Stimulated activated CD4-positive, alpha-beta T cell treated with anti-CD3 and anti-CD28 coated beads, Interleukin-15, amount 100 ng/mL, for 1 hour (primary cell): ENCODE measurements at places on chromosomes 13 and 19.

- no peak for DNase-seq
Observed at GRCh38 chr13:31772231-31772630, 32.9 kb downstream of the RXFP2 start.

DNA sequence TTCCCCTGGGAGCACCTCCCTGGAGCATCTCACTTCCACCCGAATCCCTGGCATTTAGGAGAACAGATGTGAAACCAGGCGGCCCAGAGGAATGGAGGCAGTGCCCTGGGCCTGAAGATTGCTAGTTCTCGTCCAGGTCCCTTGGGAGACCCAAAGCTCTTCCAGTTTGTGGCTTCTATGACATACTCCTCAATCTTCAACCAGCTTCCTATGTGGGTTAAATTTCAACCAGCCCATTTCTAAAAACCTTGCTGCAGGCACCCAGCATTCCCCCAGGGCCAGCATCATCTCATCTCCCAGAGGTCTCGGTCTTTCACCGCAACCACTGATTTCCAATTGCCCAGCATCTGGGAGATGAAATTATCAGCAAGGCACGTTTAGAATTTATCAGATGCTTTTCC is 46.0 kb upstream of the STK24 start:
- DNase-seq: no peak

- no peak for DNase-seq
Observed at GRCh38 chr13:66275416-66275815, 954.7 kb downstream of the PCDH9 start.

GRCh38 chr13:30234619-30235162 is 72.7 kb downstream of the KATNAL1 start:
- DNase-seq: no peak

- no peak for DNase-seq
Observed at GRCh38 chr13:43132257-43132656, 108.9 kb downstream of the DNAJC15 start.

DNA sequence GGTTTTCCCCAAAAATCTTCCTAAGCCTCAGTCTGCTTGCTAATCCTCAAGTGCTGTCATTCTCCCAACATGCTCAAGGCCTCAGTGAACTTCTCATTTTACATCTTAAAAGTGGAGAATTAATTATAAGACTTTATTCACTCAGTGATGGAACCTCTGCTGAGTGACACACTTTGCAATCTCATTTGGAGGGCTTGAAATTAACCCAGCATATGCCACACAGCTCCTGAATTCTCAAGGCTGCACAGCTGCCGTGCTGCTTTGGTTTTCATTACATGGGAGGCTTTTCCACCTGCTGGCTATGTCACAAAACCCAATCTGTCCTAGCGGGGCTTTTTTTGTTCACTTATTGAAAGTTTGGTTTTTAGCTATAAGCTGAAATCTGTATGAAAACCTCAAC is 28.3 kb upstream of the SERPINE3 start:
- no peak for DNase-seq

DNA sequence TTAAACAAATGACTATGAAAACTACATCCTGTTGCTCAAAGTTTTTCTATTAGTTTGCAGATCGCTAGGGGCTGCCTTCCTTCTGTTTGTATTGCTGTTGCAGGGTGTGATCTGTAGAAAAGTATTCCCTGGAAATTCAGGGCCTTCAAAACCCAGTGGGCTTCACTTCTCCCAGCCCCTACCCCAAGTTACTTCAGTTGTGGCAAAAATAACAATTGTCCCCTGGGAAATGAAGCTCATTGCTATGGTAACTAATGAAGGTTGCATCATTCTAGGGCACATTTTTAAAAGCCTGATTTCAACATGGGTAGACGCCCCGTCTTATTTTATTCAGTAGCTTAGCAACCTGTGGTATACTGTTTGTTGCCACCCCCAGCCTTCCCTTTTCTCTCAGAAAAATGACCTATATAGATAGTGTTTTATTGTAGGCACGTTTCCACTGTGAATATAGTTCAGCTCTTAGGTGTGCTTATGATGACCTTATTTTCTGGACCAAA is 60.9 kb downstream of the WDFY2 start:
- DNase-seq: no peak

DNA sequence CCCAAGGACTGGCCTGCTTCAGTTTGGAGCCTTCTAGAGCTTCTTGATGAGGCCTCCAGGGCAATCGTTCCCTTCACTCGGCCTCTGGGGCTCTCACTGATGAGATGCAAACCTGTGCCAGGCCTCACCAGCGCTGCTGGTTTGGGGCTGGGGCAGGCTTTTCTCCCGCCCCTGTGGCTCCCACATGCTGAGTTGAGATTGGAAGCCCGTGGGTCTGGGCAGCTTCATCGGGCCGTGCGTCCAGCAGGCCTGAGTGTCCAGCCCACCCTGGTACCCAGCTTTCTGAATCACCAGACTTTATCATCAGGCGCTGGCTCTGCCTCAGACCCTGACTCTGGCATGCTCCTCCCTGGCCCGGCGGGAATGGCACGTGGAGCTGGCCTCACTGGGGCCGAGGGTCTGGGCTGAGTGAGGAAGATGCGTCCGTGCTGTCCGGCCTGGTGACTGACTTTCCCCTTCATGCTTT is 4.3 kb downstream of the CALM3 start:
- no peak for DNase-seq

GRCh38 chr19:55486043-55486970 is 1.3 kb downstream of the NAT14 start:
- DNase-seq: no peak

- DNase-seq: no peak
Observed at GRCh38 chr13:93771782-93772181, 545.2 kb downstream of the GPC6 start.

DNA sequence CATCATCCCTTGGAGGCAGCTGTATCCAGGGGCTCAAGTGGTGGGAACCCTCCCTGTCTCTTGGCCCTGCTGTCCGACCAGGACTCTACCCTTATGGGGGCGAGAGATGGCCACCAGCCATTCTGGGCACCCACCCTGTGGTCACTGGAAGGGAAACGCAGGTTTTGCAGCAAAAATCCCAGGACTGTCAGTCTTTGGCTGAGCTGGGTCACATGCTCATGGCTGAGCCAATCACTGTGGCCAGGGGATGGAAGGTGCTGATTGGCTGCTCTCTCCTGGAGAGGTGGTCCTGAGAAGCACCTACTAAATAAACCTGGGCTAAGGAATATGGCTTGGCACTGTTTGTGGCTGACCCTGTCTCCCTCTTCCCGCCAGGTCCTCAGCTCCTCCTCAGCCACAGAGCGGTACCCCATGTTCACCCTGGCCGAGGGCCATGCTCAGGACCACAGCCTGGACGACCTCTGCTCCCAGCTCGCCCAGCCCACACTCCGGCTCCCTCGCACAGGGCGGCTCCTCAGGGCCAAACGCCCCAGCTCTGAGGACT is 8.9 kb downstream of the ATG4D start:
- DNase-seq: no peak

- DNase-seq: no peak
Observed at GRCh38 chr13:110317093-110317492, 10.0 kb downstream of the COL4A2 start.

DNA sequence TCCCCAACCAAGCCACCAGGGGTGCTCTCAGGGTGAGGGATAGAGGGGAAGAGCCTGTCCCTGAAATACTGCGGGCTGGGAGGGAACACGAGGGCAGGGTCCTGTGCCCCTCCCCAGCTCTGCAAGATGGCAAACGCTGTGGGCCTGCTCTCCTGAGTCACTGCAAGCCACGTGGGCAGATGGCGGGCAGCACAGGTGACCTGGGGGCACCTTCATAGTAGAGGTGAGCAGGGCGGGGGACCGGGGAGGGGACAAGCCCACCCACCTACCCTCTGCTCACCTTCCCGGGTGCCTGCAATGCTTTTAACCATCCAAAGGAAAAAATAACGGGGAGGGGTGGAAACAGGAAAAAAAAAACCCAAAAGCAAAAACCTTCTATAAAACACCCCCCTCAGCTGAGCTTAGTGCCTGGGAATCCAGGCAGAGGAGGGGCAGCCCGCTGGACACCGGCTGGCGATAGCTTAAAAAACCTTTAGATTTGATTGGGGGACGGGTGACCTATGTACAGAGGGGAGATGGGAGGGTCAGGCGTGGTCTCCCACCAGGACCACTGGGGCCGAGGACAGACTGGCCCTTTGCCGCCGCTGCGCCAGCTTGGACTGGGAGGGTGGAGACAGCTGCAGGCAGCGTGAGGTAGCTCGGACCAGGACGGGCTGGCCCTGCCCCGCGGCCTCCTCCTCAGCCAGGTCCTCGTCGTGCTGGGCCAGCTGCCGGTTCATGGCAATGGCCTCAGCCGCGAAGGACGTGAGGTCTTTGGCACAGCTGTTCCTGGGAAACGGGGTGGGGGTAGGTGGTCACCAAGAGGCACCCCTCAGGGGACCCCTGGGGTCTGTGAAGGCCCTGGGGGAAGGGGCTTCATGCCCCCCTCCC is 11.7 kb downstream of the MKNK2 start:
- no peak for DNase-seq

- DNase-seq: no peak
Observed at GRCh38 chr19:32421589-32422361, 16.2 kb downstream of the DPY19L3 start.

- no peak for DNase-seq
Observed at GRCh38 chr13:93984876-93985275, 494.6 kb downstream of the DCT start.
